ENCODE measurements at places on chromosomes 12 and 14. TPM values are rescaled to one million over a fixed set of nuclear protein-coding genes. Genes with fewer than 3 reads are reported as not detected.

Gene CMAS
- total RNA-seq = 26.0 TPM

Gene PARPBP
- total RNA-seq = 5.1 TPM

Gene KRT5
- total RNA-seq = 0.52 TPM

Gene ARID4A
- total RNA-seq = 9.5 TPM
